Activated T-cell treated with anti-CD3 and anti-CD28 coated beads, Interleukin-2, amount 50 U/mL, for 72 hours (primary cell): ENCODE measurements at places on chromosomes 7 and 10. TPM values are rescaled to one million over a fixed set of nuclear protein-coding genes. Genes with fewer than 3 reads are reported as not detected.

PLXDC2 gene
- total RNA-seq, result 0.09 TPM

DNA sequence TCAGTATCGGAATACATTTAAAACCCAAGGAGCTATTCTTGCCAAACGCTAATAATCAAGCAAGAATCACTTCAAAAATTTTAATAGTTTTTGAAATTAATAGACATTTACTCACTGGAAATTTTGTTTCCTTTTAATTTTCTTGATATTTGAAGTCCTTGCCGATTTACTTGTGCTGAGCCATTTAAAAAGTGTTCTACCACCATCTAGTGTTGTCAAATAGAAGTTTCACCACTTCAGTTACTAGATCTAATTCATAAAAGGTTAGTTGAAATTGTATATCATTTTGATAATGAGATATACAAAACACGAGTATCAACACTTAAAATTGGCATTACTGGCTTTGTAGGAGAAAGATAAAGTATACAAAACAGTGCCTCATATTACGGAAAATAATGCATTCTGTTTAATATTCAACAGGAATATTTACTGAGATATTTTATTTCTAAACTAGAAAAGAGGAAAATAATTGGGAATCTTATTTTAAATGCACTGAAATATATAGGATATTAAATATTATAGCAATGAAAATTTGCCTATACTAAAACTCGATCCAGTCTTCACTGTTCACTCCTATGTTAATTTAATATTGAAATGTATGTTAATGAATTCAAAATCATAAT lies 664.8 kb upstream of the SEMA3D start:
- no peaks in the 10 kb centered on the region for H3K4me1 ChIP-seq
- no peaks in the 10 kb centered on the region for H3K27me3 ChIP-seq
- no peak overlapping the region for H3K27ac ChIP-seq
- DNase-seq, result no peak

ACTR3C gene
- 13.0 TPM for total RNA-seq

GRCh38 chr7:107559864-107560263 lies 3.9 kb downstream of the COG5 start:
- H3K27me3 ChIP-seq, result no peaks in the 10 kb centered on the region
- peak overlapping the region; percentile 68 for H3K27ac ChIP-seq
- peak overlapping the region; percentile 29 for H3K4me3 ChIP-seq
- peaks cover 69% of the 10 kb centered on the region for H3K4me1 ChIP-seq

ADCY1 gene
- 58.9 TPM for total RNA-seq

GRCh38 chr7:140546947-140547346 lies 67.6 kb upstream of the MKRN1 start:
- H3K27ac ChIP-seq, result no peak overlapping the region
- H3K4me1 ChIP-seq, result peaks cover 3% of the 10 kb centered on the region
- no peaks in the 10 kb centered on the region for H3K36me3 ChIP-seq
- no peak overlapping the region for H3K4me3 ChIP-seq

GRCh38 chr7:94188350-94188749 lies 184.2 kb upstream of the BET1 start:
- no peak for DNase-seq
- H3K36me3 ChIP-seq, result no peaks in the 10 kb centered on the region
- peaks cover 17% of the 10 kb centered on the region for H3K27me3 ChIP-seq

GRCh38 chr7:103915680-103916357 lies 73.6 kb downstream of the RELN start:
- no peak for DNase-seq
- H3K27me3 ChIP-seq, result peaks cover 12% of the 10 kb centered on the region
- H3K4me1 ChIP-seq, result no peaks in the 10 kb centered on the region
- no peak overlapping the region for H3K4me3 ChIP-seq
- no peaks in the 10 kb centered on the region for H3K36me3 ChIP-seq

DNA sequence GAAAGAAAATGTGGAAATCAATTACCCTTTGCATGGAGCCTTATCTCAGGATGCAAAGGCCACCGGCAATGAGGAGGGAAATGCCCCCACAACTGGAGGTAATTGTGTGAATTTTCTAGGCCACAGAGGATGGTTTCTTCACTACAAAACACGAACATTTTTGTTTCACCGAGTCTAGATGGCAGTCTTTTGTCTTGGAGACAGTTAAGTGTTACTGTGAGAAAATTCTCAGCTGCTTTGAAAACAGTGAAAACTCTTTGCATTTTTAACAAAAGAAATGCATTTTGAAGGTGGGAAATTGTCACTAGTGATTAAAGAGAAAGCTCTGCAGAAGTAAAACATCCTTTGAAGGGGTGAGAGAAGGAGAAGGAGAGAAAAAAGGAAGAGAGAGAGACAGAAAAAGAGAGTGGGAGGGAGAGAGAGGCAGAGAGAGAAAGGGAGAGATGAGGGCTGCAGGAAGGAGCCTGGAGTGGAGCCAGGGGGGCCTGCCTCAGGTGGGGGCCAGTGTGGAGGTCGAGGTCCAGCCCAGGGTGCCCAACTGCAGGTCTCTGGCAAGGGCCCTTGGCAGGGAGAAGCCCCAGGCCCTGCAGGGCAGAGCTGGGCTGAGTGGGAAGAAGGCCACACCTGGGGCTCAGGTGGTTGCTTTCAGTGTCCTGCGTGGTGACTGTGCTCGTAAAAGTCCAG lies 261.4 kb downstream of the ADARB2 start:
- H3K4me1 ChIP-seq, result no peaks in the 10 kb centered on the region
- peaks cover 15% of the 10 kb centered on the region for H3K27me3 ChIP-seq
- no peak overlapping the region for H3K4me3 ChIP-seq
- no peaks in the 10 kb centered on the region for H3K36me3 ChIP-seq
- DNase-seq, result no peak

- H3K36me3 ChIP-seq, result peaks cover 16% of the 10 kb centered on the region
- H3K4me1 ChIP-seq, result peaks cover 9% of the 10 kb centered on the region
Observed at GRCh38 chr7:107345898-107346297, 124.0 kb upstream of the GPR22 start.
